ENCODE measurements at places on chromosomes 5 and 9.

GRCh38 chr5:14266686-14267085 is 123.5 kb downstream of the TRIO start:
- no peak for DNase-seq

DNA sequence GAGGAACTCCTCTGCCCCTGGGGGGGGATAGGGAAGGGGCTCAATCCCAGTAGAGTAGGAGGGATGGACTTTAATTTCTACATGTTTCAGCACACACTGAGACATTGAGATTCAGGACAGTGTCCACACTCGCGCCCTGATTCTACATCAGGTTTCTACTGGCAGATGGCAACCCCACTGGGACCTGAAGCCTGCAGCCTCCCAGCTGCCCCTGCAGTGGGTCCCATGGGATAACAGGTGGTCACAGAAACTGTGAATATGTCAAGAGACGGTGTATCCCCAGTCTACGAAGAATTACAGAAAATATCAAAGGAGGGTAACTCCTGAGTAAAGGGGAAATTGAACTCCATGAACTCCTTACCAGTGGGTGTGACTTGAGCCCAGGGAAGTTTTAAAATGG is 2.4 kb upstream of the TERT start:
- no peak for DNase-seq

GRCh38 chr5:38598994-38599617 is 42.7 kb upstream of the LIFR start:
- DNase-seq: no peak

DNA sequence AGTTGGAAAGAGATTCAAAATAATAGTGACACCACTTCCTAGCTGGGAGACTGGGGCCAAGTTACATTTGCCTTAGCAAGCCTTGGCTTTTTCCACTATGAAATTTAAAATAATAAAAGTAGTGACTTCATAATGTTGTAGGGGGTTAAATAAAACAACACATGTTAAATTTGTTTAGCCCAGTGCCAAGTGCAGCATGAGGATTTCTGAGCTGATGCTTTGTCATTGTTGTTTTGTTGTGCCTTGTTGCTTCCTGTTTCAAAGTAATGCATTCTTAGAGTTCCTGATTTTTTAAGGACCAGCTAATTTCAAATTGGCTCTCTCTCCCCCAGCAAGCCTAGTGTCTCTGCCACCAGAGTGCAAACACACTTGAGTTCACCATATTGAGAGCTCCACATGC is 270.7 kb upstream of the PAPPA start:
- DNase-seq: no peak

DNA sequence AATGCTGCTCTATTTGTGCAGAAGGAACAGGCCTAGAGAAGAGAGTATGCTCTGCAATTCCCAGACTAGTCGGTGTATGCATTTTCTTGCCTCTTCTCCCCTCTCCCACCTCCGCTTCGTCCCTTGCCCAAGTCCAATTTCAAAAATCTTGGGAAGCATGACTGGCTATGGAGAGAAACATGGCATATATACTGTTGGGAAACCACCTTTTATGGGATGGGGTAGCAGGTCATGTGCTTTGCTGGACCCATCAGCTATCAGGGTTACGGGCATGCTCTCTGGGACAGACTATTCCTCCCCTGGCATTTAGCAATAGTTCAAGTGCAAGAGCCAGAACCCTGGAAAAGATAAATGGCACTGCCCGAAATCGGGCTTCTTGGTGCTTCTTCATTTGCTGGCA is 12.0 kb downstream of the ISL1 start:
- no peak for DNase-seq

GRCh38 chr9:34579104-34579807 is 10.3 kb downstream of the CNTFR start:
- no peak for DNase-seq

- no peak for DNase-seq
Observed at GRCh38 chr5:170614720-170615119, 110.9 kb downstream of the KCNIP1 start.

DNA sequence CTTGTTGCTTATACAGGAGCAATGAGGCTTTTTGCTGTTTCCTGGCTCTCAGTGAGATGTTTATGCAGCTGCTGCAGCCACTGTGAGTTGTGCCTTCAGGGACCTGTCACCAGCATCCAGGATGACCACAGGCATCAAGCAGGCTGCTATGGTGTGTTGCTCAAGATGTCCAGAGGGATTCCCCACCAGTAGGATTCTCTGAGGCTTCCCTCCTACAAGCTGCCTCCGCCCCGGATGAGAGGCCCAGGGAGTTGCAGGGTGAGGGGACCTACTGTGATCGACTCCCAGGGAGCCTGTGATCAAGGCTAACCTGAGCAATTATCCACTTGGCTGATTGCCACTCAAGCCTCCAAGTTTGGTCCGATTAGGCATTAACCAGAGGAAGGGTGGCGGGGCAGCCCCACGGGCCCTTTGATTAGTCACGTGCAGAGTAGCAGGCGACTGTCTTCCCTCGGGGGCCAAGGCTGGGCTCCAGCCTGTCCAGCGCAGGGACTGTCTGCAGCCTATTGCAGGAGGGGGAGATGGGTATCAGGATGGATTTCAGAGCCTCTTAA is 1.8 kb upstream of the FAT2 start:
- DNase-seq: no peak

DNA sequence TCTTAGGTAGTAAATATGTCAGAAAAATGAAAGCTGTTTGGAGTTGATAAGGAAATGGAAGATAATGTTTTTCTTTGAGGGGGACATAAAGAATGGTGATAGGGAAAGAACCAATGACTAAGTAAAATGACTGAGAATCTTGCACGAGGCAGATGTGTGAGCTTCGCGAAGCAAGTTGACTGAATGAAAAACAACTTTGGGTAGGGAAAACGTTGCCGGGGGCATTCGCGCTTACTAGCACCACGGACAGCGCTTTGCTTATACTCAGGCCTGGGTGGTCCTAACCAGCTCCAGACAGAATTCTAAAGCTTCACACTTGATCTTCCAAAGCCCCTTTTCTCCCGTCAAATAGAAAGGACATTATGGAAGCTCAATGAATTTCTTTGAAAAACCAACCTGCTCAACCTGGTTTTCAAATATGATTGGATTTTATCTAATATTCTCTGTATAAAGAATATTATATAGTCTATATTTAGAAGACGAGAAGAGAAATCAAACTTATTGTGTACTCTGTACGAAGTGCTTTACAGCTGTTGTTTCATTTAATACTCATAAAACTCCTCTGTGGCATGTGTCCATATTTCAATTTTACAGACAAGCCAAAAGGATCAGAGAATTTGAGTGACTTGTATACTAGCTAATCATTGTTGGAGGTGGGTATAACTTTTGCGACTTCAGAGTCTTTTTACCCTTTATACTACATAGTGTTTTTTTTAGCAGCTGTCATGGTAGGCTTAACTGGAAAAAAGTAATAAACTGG is 1.9 kb upstream of the CDKN2B start:
- no peak for DNase-seq

- DNase-seq: no peak
Observed at GRCh38 chr5:142143878-142144277, 35.3 kb downstream of the NDFIP1 start.

GRCh38 chr9:96719521-96719920 is 58.4 kb downstream of the ZNF510 start:
- DNase-seq: no peak

DNA sequence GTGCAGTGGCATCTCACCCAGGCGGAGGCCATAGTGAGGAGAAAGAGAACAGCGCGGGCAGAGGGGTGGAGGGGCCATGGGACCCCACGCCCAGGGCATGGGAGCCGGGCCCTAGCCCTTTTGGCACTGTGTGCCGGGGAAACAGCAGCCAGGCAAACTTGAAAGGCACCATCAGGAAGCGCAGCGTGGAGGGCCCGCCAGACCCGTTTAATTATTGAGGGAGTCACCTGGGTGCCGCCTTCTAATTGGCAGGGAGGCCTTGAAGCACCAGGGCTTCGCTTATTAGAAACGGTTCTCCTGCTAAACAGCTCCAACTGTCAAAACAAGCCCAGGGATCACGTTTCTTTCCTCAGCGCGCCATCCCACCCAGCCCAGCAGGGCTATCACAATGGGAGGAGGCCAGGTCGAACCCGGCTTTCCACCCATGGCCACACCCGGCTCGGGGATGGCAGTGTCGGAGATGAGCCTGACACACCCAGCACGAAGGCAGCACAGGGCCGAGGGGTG is 104.6 kb upstream of the SARDH start:
- peak; percentile 68 for DNase-seq

DNA sequence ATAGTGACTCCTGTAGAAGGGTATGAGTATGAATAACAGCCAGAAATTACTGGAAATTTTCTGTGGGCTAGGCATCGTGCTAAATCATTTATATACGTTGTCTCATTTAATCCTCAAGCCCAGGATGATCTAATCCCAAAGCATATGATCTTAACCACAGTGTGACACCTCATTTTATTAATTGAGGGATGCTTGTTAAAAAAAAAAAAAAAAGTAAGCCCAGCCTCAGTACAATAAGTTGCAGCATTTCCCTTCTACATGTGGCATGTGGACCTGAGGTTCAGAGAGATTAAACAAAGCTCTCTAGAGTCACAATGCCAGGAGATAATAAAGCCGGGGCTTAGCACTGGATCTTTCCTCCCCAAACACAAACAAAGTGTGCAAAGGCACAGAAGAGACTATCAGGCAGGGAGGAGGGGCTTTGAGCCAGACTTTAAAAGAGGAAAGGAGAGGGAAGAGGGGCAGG is 49.5 kb downstream of the KLF4 start:
- DNase-seq: no peak

- DNase-seq: no peak
Observed at GRCh38 chr5:74938250-74938933, 72.2 kb upstream of the FAM169A start.

GRCh38 chr5:58274191-58274590 is 185.7 kb downstream of the PLK2 start:
- DNase-seq: no peak

GRCh38 chr5:176420086-176420485 is 3.7 kb upstream of the CLTB start:
- no peak for DNase-seq

DNA sequence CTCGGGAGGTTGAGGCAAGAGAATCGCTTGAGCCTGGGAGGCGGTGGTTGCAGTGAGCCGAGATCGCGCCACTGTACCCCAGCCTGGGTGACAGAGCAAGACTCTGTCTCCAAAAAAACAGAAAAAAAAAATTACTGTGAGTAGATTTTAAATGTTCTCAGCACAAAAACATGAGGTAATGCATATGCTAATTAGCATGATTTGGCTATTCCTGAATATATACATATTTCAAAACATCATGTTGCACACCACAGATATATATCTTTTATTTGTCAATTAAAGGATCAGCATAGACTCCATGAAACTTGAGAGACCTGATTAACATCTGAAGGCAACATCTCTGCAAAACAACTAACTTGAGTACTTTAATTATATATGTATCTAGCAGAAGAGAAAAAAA is 103.3 kb downstream of the THBS4 start:
- DNase-seq: no peak

DNA sequence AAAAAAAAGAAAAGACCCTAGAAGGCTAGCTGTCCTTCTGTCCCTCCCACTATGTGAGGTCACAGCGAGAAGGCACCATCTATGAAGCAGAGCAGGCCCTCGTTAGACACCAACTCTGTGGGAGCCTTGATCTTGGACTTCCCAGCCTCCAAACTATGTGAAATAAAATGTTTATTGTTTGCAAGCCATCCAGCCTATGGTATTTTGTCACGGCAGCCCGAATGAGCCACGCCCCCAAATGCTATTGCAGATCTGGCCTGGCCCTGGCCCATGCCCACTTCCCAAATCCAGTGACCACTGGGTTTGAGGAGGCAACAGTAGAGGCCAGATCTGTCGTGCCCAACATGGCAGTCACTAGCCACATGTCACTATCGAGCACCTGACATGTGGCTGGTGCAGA is 10.8 kb downstream of the STK10 start:
- DNase-seq: no peak

DNA sequence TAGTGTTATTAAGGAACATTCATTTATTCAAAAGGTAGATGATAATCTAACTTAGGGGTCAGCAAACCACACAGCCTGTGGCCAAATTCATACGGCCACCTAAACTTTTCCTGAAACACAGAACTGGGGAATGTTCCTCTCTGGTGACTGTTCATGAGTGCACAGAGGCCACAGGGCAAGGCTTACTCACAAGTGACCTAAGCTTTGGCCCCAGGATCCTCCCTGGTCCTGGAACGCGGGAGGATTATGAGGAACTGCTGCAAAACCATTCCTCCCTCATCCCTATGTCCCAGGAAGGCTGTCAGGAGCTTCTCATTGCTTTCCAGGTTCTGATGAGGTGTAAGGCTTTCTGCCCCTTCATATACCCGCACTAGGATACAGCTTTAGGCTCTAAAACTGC is 397.6 kb downstream of the SEMA5A start:
- no peak for DNase-seq

GRCh38 chr9:127248241-127248640 is 16.3 kb upstream of the GARNL3 start:
- no peak for DNase-seq

DNA sequence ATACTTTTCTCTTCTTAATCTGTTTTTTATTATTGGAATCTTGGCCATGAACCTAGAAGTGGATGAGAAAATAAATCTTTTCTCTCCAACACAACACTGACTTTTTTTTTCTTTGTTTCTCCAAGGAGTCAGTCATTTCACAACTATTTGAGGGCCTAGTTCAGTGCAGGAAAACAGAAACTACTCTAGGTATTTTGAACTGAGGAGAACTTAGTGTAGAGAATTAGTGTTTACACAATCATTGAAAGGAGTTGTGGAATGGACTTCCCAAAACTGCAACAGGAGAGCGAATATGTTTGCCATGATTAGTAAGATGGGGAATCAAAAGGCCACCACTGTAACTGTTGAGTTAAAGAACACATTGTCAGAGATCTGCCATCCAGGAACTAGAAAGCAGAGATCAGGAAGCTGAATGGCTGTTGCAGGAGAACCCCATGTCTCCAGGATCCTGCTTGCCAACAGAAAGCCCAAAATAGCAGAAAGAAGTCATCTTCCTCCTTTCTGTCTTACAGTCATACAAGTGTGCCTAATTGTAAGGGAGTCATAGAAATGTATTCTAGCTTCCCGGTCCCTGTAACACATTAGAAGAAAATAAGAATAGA is 20.3 kb upstream of the PCDH1 start:
- no peak for DNase-seq

DNA sequence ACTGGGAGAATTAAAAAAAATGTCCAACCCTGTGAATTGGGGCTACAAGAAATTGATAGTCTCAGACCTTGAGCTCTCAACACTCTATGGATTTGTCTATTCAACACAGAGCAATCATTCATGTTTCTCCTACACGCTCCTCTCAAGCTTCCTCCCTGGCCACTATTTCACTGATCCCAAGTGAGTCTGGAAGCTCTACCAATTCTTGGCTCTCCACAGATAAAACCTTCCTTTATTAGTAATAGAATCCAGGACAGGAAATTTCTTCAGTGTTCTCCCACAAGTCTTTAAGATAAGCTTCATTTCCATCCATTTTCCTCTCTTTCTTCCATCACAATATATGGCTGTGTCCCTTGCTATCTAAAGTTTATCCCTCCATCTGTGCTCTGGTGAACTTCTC is 215.1 kb upstream of the PAPPA start:
- DNase-seq: no peak

DNA sequence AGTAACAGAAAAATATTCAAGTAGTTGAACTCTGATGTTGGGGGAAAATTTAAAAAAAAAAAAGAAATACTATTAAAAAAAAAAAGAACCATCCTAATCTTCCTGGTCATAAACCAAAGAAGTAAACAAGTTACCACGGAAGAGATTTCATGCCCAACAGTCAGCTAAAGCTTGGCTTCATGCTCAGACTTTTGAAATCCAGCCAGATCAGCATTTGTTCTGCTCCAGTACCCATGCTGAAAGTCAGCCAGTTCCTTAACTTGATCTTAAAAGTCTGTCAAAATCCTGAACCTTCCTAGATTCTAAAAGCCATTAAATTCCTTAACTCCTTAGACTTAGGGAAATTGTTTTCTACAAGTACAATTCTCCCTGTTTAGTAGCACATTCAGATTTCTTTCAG is 908.7 kb upstream of the CDH9 start:
- no peak for DNase-seq
